Hair follicular keratinocyte (primary cell): ENCODE measurements at places on chromosomes 1 and 21. TPM values are rescaled to one million over a fixed set of nuclear protein-coding genes. Genes with fewer than 3 reads are reported as not detected.

OR2T11 gene
- not detected in 2 replicates for total RNA-seq

KRTAP19-3 gene
- total RNA-seq, result not detected in 2 replicates

CBS gene
- 16.2 and 49.2 TPM in 2 replicates for total RNA-seq

LRRN2 gene
- total RNA-seq, result not detected in 2 replicates

EPHB2 gene
- total RNA-seq, result 5.8 and 20.5 TPM in 2 replicates

VWA5B1 gene
- total RNA-seq, result not detected in 2 replicates

TMEM52 gene
- total RNA-seq, result 0.65 and 0.70 TPM in 2 replicates

OR2T29 gene
- not detected in 2 replicates for total RNA-seq

FCRL5 gene
- not detected in 2 replicates for total RNA-seq

SYT14 gene
- total RNA-seq, result 0.04 and 0.94 TPM in 2 replicates

GRHL3 gene
- total RNA-seq, result 3.0 and 10.9 TPM in 2 replicates

RIPK4 gene
- 23.0 and 25.3 TPM in 2 replicates for total RNA-seq

LIN28A gene
- total RNA-seq, result not detected in 2 replicates

SMIM1 gene
- 11.9 TPM in 1 of 2 replicates, not detected in the other for total RNA-seq

WNT2B gene
- 0.30 and 0.78 TPM in 2 replicates for total RNA-seq

SLC9C2 gene
- not detected in 2 replicates for total RNA-seq

GTF2B gene
- 26.4 and 30.3 TPM in 2 replicates for total RNA-seq

FMO3 gene
- total RNA-seq, result not detected in 2 replicates

BATF3 gene
- 0.80 TPM in 1 of 2 replicates, not detected in the other for total RNA-seq

LHX8 gene
- not detected in 2 replicates for total RNA-seq

EXTL2 gene
- 7.3 and 9.5 TPM in 2 replicates for total RNA-seq

TCHHL1 gene
- 0.08 TPM in 1 of 2 replicates, not detected in the other for total RNA-seq

STYXL2 gene
- not detected in 2 replicates for total RNA-seq

GSTM1 gene
- 8.1 and 18.4 TPM in 2 replicates for total RNA-seq

ARHGAP30 gene
- total RNA-seq, result not detected in 2 replicates

TMEM81 gene
- total RNA-seq, result 0.39 and 0.87 TPM in 2 replicates

KRTAP12-3 gene
- total RNA-seq, result not detected in 2 replicates
